ENCODE measurements at places on chromosomes 2 and 18.
A peak's percentile ranks its signal among the peaks of the same experiment; 100 is the strongest.

GRCh38 chr2:38947241-38948239 lies 57.9 kb downstream of the ARHGEF33 start:
- DNase-seq = peak; percentile 64

GRCh38 chr2:110642360-110642759 lies 35.5 kb downstream of the BUB1 start:
- no peak for DNase-seq

- no peak for DNase-seq
These were observed 109.8 kb upstream of the ZNF516 start for GRCh38 chr18:76604935-76605240.

- DNase-seq = no peak
These were observed 2.3 kb downstream of the FKBP1B start for GRCh38 chr2:24051833-24052232.

- DNase-seq = no peak
These were observed 533 bp downstream of the HPCAL1 start for GRCh38 chr2:10303181-10303693.
